ENCODE measurements at places on chromosomes 12 and 14. TPM values are rescaled to one million over a fixed set of nuclear protein-coding genes. Genes with fewer than 3 reads are reported as not detected.

DNA sequence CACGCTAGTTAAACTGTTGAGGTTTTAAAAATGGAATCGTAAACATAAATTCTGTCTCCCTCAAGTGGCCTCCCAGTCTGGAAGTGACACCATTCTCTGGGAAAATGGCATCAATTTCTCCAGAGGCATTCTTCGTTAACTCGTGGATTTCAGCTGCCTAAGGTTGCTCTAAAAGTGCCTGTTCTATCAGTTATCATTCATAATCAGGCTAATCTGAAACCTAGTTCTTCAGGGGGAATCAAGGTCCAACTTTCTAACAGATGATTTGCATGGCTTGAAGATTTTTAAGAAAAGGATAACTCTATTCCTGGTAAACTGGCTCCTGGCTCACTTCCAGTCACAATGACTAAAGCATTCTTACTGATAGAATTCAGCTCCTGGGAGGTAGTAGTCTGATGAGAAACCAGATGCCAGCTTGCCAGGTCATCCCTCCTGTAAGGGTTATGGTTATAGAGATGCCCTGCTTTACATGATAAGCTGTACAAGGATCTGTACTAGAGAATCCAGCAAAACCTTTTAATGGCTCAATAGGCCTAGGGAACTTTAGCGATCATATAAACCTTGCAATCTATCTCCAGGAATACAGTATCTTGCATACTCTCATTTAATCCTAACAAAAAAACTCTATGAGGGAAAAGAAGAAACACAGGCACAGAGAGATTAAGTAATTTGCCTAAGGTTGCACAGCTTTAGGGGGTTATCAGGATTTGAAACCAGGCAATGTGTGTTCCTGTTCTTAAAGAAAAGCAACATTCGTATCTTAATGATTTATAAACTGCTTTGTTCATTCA lies 1.5 kb downstream of the L3HYPDH start:
- peak; percentile 55 for DNase-seq

GRCh38 chr12:26028953-26029735 lies 70.7 kb downstream of the RASSF8 start:
- DNase-seq, result peak; percentile 22

- DNase-seq, result no peak
Observed at GRCh38 chr14:58954901-58955861, 233.3 kb upstream of the DAAM1 start.

GRCh38 chr14:50402965-50403364 lies 6.3 kb upstream of the CDKL1 start:
- DNase-seq, result no peak

Gene P2RX7
- total RNA-seq, result 7.7 TPM

Gene NOVA1
- total RNA-seq, result 18.7 TPM

Data from mucosa of gallbladder (tissue), 1 donor.